ENCODE measurements at places on chromosomes 1 and 21. TPM values are rescaled to one million over a fixed set of nuclear protein-coding genes. Genes with fewer than 3 reads are reported as not detected.

DNA sequence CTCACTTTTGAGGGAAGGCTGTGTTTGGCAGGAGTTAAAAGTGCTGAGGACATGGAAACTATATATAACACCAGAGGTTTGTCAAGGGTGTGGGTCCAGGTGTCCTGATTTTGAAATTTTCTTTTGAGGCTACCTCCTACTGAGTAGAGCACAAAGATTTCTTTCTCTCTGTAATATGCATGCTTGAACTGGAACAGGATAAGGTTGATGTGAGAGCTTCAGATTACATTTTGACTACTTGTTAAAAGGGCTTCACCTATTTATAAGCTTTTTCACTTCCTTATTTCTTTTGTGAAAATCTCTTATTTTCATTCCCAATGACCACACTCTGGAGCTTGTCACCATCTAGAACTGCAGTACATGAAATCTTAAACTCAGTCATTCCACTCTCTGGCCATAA, 59.8 kb upstream of the PLA2G4A start:
- no peak for DNase-seq

- no peak for DNase-seq
These were observed 133.3 kb downstream of the NPHP4 start for GRCh38 chr1:5858844-5859407.

Gene FCRL4
- total RNA-seq: not detected

DNA sequence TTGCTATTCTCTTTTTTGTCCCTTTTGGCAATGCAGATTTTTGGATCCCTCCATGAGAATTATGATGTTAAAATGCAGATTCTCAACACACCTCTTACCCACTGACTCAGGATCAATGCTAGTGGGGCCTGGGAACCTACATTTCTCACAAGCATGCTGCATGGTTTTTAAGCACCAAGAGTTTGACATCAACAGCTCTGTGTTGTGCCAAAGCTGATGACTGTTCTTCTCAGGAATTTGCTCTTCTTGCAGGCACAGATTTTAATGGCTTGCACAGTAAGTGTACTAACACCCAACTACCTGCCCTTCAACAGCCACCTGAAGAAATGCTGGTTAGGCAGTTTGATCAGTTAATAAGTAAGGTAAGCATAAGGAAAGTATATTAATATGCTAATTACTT, 468.7 kb downstream of the PTBP2 start:
- DNase-seq: peak; percentile 76

DNA sequence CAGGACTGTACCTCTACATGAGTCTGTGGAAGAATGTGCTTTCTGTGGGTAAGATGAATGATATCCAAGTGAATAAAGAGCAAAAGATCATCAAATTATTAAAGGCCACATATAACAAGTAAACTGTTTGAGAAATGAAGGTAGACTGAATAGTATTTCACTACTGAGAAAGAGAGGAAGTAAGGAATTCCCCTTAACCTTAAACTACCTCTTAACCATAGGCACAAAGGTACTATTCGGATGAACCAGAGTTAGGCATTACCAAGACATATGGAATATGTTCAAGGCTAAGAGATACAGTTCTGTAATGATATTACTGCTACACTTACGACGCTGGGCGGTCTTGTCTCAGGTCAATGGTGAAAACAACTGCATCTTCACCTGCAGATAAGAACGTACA, 25.5 kb downstream of the DCAF8 start:
- DNase-seq: no peak

DNA sequence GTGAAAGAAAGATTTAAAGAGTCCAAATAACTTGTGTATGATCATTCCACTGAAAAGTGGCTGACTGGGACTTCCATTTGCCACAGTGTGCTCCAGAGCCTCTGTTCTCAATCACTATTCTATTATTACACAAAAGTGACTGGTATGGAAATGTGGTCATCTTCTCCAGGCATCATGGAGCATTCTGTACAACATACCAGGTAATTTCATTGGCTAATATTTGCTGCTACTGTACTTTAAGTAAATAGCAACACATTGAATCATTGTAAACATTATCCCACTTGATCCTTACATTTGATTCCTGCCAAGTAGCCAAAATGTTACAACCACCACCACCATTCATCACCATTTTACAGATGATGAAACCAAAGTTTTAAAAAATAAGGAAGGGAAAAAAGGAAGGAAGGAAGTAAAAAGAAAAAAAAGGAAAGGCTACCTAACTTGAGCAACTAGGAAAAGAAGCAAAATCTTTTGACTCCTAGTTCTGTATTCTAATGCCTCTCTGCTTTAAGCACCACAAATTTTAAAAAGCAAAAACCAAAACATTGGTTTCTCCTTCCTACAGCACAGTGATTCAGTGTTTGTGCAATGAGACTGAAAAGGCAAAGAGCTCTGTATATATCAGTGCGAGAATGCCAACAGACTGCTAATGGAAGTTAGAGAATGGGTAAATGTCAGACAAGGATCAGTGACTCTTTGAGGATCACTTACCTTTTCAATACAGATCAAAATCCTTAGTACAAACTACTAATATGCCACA, 361.4 kb upstream of the PTBP2 start:
- peak; percentile 64 for DNase-seq

Gene DSCAM
- total RNA-seq: under 0.01 TPM

GRCh38 chr21:45497846-45498645, 44.2 kb downstream of the SLC19A1 start:
- no peak for DNase-seq

- DNase-seq: no peak
These were observed 2099.8 kb downstream of the MRPL39 start for GRCh38 chr21:23507501-23507900.

- DNase-seq: no peak
These were observed 7.9 kb upstream of the ADORA3 start for GRCh38 chr1:111511370-111511769.

DNA sequence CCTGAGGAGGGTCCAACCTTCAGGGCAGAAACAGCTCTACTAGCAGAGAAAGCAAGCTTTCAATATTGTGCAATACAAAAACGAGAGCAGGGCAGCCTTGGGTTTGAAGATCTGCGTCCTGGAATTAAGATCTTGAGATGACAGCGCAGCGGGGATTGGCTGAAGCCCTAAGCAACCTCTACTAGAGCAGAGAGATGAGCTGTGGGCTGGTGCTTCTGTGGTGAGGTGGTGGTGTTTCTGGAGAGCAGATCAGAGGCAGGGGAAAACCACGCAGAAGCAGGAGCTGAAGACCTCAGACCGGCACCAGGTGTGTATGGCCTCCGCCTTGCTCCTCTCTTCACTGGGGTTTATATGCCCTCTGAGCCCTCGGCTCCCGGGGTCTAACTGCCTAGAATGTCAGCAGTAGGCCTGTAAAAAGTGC, 12.5 kb downstream of the TRAF3IP3 start:
- DNase-seq: no peak

Gene PRKAB2
- total RNA-seq: 10.6 TPM

Data from IMR-90 (cell line).